ENCODE measurements at places on chromosomes 12 and 14.
A peak's percentile ranks its signal among the peaks of the same experiment; 100 is the strongest.

DNA sequence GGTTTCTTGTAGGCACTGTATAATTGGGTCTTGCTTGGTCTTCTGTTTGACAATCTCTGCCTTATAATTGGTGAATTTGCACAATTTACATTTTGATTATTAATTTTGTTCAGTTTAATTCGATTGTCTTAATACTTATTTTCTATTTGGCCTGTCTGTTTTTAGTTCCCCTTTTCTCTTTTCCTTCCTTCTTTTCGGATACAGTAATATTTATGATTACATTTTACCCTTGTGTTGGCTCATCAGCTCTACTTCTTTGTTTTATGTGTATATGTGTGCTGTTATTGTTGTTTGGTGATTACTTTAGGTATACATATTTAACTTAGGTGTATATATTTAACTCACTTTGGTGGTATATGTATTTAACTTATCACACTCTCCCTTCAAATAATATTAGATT, 12.8 kb upstream of the BEGAIN start:
- DNase-seq, result no peak

- no peak for DNase-seq
These were observed 90.9 kb downstream of the ACTN1 start for GRCh38 chr14:68888025-68888850.

- peak; percentile 69 for DNase-seq
These were observed 200.7 kb upstream of the FOXN3 start for GRCh38 chr14:89617481-89618329.

GRCh38 chr12:119090865-119091264, 87.9 kb upstream of the HSPB8 start:
- DNase-seq, result no peak

- no peak for DNase-seq
These were observed 1.8 kb downstream of the KIF26A start for GRCh38 chr14:104140213-104140462.

GRCh38 chr12:113230315-113231234, 9.3 kb downstream of the TPCN1 start:
- no peak for DNase-seq

- DNase-seq, result peak; percentile 92
These were observed 4.7 kb downstream of the LRIG3 start for GRCh38 chr12:58915634-58916033.

DNA sequence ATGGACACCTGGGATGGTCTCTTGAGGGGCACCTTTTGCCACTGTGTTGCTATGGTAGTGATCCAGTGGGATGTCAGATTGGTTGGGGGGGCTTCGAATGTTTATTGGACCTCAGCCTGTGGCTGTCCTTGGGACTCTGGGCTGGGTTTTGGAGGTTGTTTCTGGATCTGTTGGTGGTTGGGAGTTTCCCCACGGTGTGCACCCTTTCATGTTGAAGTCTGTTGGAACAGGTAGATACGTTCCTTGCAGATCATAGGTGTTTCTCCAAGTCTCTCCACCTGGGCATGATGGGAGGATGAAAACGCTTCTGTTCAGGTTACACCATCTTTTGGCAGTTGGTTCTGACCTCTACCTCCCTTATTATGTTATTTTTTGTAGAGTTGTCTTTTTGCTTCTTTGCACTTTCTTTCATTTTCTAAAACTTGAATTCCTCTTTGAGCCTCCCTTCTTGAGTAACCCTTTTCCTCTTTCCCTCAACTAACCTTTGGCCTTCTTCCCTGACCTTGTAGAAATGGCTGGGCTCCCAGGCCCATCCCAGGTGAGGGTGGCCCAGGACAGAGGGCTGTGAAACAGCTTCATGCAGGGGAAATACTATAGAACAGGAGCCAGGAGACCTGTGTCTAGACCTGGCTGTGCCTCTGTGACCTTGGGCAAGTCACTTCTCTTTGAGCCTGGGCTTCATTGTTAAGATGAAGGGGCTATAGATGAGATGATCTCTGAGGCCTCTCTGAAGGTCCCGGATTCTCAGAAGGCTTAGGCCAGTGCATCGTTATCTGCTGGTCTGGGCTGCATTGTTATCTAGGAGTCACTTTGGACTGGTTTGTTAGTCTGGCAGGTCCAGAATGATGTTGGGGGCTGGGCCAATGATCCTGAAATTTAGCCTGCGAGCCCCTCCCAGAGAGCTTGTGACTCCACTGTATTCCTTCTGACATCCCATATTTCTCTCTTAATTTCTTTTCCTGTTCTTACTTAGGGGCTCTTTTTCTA, 2.0 kb downstream of the ATN1 start:
- DNase-seq, result no peak

- DNase-seq, result no peak
These were observed 61.2 kb downstream of the SLC38A6 start for GRCh38 chr14:61042220-61042619.

- DNase-seq, result peak; percentile 98
These were observed 192.6 kb upstream of the HMGA2 start for GRCh38 chr12:65631621-65632111.

GRCh38 chr14:70721542-70721941, 79.8 kb downstream of the TTC9 start:
- DNase-seq, result no peak

DNA sequence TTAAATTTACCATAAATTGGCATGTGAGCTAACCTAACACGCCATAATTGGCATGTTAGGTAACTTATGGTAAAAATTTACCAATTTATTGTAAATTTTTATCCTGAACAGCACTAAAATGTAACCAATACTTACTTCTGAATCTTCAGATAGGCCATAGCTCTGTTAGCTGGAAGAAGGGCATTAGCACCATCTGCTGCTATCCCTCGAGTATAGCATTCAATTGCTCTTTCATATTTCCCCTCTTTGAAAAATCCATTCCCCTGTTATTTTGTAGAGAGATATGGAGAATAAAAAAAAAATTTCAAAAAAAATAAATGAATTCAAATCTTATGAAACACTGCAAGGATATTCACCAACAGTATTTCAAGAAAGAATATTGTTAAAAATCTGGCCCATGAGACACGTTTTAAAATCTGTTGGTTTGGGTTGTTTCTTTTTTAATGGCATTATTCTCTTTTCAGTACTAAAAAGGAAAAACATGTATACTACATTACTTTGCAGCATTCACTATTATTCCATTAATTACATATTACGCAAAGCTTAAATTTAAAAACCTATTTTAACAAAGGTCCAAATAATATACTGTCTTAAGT, 19.1 kb downstream of the RPAP3 start:
- peak; percentile 44 for DNase-seq

DNA sequence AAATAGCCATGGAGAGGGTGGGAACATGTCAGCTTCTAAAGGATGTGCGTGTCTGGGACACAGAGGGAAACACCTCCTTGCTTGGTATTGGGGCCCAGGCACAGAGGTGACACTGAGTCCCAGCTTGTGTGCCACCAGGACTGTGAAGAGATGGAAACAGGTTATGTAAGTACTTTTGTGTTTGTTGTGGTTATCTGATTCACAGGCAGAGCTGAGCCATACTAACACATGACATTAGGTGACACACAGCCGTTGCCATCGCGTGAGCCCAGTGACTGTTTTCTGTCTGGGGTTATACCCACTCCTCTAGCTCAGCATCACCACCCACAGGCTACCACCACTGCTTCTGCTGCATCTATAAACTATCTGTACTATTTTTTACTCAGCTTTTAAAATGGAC, 12.1 kb upstream of the FLVCR2 start:
- DNase-seq, result no peak

GRCh38 chr12:74538491-74539258, 1.0 kb downstream of the ATXN7L3B start:
- no peak for DNase-seq

GRCh38 chr14:72704502-72704901, 189.4 kb downstream of the DPF3 start:
- no peak for DNase-seq

DNA sequence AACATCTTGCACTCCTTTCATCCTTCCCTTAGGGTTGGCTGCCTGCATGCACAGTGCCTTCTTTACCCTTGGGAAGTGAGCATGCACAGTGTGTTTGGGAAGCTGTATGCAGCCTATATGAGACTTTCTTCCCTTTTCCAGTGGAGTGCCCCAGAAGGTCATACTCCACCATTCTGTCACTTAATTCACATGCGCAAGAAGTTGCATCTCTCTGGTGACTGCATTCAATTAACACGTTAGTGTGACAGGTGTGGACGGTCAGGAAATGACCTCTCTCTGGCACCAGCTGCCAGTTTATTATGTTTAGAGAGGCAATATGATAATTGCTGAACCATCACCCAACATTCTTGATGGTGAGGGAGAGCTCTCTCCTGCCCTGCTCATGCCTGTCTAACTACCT, 770.0 kb downstream of the FLRT2 start:
- no peak for DNase-seq

GRCh38 chr14:73295198-73295796, 58.0 kb downstream of the PAPLN start:
- peak; percentile 23 for DNase-seq

DNA sequence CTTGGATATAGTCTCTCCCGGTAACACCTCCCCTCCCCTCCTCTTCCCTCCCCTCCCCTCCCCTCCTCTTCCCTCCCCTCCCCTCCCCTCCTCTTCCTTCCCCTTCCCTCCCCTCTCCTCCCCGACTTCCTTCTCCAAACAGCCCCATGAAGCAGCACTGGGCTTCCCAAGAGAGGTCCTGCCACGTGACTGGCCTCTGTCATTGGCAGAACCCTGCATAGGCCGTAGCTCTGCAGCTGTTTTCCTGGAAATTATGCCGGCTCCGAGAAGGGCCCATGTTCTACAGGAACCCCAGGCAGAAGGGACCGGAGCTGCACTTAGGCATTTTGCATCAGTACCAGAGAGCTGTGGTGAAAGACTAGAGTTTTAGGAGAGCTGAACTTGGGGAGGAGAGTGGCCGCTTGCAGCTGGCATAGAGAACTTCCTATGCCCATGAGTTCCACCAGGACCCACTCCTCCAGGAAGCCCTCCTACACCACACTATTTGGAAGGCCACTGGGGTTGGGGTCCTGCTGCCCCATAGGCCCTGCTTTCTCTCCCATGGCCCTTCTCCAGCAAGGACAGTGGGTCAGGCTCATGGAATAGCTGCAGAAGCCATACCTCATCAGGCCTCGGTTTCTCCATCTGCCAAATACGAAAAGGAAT, 5.1 kb upstream of the TNFAIP2 start:
- DNase-seq, result peak; percentile 45

GRCh38 chr12:56296295-56296694, 3.8 kb downstream of the CS start:
- DNase-seq, result no peak

DNA sequence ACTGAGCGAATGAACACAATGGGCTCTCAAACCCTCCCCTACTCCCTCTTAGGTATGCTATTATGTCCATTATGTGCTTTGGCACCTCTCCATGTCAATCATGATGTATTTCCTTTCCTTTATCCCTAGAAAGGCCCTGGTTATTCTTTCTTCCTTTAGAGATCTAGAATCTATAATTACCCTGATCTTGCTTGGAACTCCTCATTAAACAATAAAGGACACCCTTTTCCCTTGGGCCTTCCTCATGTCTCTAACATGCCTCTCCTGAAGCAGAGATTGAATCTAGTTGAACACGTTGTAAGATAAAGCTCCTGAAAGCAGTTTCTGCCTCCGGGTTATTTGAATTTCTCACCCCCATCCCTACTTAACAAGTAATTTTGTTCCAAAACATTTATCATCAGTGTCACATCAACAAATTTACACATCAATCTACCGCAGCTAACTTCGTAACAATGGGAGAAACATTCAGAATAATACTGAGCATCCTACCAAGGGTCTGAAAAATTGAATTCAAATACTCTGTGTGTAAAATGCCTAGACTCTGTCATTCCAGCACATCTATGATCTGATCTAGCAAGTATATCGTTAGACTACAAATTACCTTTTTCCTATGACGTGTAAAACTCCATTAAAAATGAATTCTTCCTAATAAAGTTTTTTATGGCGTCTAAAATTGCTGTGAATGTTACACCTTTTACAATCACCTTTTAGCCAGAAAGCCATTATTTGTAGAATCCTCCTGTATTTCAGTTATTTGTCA, 5.4 kb downstream of the USP44 start:
- no peak for DNase-seq

DNA sequence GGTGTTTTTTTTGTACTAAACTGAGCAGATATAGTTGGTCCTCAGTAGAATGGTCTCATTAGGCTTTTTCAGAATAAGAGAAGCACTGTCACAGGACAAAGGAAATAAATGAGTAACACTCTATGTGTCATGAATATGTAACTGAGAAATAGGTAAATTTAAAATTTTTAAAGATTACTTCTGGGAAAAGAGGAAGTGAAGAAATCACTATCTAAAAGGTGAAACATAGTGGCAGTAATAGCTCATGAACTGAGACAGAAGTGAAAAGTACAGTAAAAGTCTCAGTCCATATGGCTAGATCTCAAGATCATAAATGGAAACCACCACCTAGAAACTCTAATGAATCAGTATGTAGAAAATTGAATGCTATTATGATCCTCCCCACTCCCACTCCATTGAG, 89.3 kb upstream of the TTC7B start:
- DNase-seq, result no peak

DNA sequence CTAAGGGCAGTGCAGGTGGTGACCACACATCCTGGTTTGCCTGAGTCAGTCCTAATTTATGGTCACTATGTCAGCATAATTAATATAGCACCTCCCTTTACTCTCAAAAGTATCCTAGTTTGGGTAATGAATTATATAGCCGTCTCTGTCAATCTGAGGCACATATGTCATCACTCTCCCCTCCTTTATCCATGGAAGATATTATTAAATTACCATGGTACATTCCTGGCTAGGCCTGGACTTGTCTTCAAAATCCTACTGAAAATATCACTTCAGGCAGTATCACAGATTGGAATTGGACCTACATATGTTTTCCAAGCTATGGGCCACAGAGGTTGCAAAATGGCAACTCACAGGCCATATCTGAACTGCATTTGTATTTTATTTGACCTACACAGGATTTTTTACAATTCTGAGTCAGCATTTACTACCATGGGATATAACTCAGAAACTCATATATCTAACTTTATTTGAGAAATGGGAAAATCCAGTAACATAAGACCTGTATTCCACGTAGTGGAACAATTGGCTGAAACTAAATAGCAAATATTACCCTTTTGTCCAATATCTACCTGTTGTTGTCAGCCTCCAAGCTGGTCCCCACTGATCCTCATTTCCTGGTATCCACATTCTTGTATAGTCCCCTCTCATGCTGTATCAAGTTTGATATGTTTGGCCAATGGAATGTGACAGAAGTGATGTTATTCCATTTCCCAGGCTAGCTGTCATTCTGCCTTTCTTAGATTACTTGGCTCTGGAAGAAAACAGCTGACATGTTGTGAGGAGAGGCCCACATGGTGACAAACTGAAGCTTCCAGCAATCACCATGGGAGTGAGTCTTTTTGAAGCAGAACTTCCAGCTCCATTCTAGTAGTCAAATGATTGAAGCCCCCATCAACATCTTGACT, 102.5 kb upstream of the MDM1 start:
- DNase-seq, result no peak

DNA sequence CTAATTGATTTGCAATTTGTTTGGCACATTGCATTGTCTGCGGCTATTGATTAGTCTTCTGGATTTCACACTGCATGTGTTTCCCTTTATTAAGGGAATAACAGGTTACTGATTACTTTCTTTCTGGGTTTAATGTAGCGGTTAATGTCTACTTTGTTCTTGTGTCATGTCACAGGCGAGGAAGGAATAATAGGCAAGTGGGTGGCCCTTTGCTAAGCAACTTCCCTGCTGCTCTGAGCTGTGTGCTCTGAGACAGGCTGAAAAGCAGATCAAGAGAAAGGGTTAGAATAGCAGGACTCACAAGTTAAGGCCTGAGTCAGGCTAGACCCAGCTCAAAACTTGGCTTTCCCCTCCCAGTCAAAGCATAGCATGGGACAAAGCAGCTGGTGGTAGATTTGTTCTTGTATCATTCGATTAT, 77.2 kb downstream of the NKX2-1 start:
- DNase-seq, result no peak
